ENCODE measurements at places on chromosomes 5 and 9.

GRCh38 chr5:146428658-146429057 lies 18.5 kb upstream of the TCERG1 start:
- no peak for DNase-seq

GRCh38 chr5:150987746-150988145 lies 32.6 kb upstream of the GPX3 start:
- no peak for DNase-seq

DNA sequence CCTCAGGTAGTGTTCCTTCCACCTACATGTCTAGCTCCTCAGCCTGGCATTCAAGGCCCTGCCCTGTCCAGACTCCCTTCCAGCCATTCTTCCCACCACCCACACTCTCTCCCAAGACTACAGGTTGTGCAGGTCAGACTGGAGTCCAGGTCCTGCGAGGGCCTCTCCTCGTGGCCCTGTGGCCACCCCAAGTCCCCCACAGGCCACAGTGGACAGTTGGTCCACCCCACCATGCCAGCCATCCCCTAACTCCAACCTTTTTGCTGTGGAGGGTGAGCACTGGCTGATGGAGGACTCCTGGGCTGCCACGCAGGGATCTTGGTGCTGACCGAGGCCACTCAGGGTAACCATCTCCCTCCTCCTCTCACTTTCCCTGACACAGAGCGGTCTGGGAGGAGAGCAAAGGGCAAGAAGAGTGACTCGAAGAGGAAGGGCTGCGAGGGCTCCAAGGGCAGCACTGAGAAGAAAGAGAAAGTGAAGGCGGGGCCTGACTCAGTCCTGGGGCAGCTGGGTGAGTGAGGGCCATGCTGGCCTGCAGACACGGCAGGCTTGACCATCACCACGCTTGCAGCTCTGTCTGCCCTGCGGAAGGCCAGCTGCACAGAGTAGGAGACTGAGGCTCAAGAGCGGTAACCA lies 51.0 kb downstream of the JADE2 start:
- DNase-seq = no peak

- DNase-seq = no peak
Measured at GRCh38 chr5:164540174-164540573, 1034.8 kb downstream of the MAT2B start.

GRCh38 chr5:55993013-55993412 lies 1.8 kb downstream of the IL6ST start:
- no peak for DNase-seq

DNA sequence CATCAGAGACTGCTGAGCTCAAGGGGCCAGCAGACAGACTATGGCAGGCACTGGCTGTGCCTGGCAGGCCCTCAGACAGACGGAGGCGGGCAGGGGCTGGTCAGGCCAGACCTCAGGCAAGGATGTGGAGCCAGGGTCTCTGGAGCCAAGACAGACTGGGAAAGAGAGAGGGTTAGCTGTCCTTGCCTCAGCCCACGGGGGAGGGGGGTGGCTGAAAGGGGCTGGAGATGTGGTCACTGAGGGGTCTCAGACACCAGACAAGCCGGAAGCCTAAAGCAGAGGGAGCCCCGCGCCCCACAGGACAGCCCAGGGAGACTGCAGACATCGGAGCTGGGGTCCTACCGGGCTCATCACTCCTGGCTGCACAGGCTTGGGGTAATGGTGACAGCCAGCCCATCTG lies 141.2 kb upstream of the FOXD4L5 start:
- no peak for DNase-seq

GRCh38 chr5:1521671-1522600 lies 1.8 kb downstream of the LPCAT1 start:
- DNase-seq = no peak

GRCh38 chr9:111399772-111400563 lies 69.9 kb upstream of the OR2K2 start:
- DNase-seq = no peak

DNA sequence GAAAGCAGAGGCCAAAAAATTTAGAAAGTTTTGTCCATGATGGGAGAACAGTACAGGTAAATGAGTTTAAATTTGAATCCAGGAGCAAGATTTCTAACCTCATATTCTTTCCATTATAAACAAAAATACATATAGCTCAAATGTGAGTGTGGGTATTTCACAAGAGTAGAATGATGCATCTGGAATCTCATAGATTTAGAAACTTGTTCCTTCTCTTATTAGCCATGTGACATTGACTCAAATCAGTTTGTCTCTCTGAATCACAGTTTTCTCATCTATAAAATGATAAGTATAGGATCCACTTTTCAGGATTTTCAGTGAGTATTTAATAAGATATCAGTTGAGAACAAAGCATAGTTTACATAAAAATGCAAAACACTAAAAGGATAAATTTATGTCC lies 436.3 kb upstream of the PAPPA start:
- DNase-seq = no peak

DNA sequence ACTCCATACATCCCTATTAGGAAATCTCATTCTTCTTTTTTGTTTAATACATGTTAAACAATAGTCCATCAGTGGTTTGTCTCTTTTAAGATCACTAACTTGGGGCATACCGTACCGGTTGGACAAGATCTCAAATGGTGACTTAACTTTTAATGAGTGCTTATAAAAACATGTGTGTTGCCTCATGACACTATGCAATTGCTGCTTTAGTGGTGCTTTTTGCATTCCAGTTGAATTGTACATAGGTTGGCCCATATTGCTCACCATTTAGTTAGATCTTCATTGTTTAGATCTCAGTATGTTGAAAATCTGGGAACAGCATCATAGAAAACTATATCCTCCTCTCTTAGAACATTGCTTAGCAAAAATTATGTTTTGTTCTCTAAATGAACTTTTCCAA lies 17.8 kb downstream of the C9orf85 start:
- no peak for DNase-seq

GRCh38 chr9:99819856-99820684 lies 1.6 kb upstream of the NR4A3 start:
- DNase-seq = peak; percentile 82

- no peak for DNase-seq
Measured at GRCh38 chr9:23830929-23831730, 5.1 kb upstream of the ELAVL2 start.

DNA sequence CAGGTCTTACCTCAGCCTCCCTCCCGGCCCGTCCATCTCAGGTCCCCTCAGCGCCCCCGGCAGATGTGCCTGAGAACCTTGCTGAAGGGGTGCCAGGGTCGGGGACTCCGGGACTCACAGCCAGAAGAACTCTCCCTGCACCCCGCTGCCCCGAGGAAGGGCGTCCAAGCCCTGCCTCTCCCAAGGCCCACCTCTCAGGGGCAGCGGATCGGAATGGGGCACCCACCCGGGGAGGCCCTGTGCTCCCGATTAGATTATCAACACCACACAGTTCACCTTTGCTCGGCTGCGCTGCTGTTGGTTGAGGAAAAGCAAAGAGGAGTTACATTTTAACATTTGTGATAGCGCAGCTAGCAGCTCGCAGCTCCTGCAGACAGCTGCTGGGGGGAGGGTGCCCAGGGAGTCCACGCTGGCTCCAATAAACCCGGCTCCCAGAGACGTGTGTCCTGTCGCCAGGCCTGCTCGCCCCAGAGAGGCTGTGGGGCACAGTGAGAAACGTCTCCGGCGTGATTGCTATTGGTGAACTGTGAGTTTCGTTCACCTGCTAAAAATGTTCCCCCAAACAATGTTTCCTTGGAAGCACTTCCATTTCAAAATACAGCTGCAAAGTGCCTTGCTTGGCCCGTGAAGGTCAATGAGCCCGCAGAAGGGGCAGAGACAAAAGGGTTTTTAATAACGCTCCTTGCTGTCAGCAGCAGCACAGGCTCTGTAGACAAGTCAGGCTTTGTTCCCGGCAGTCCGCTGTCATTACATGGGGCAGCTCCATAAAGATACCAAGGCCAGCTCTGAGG lies 18.6 kb upstream of the SLC6A19 start:
- no peak for DNase-seq

DNA sequence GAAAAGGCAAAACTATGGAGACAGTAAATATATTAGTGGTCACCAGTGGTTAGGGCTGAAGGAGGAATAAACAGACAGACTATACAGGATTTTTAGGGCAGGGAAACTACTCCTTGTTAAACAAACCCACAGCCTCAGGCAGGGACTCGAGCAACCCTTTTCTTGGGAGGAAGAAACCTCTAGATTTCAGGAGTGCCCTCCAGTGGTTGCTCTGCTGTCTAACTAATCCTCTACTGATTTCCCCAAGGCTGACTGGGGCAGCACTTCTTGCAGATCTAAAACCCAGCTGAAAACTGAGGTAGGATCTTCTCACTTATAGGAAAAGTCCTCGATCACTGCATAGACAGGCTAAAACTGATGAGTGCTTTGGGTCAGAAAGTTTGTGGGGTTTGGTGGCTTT lies 176.8 kb downstream of the ISOC1 start:
- DNase-seq = no peak

DNA sequence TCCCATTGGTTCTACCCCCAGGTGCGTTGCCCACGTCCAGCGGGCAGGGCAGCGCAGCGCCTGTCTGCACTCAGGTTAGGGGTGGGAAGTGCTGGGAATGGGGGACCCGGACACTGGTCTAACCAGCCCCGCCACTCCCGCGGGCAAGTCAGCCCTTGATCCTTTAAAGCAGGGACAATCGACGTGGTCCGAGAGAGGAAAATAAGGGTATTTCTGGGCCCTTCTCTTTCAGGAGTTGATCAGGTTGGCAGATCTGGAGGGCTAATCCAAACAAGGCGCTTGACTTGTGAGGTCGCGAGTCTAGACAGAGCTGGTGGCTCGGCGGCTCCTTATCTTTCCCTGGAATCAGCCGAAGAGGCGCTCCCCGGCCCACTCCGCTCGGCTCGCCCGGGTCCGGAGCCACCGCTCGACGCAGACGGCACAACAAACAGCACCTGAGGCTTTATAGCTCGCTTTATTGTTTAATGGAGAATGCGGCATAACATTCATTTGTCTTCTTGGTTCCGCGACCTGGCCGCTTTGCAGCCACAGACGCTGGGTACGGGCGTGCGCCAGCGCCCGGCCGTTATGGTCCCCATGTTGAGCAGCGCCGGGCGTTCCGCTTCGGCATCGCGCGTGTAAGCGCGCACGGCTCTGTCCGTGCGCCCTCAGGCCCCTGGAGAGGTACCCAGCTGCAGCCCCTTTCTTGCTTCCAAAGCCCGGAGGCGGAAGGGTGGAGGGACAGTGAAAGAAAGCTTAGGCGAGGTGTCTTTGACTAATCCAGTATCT lies 15.8 kb downstream of the ISL1 start:
- no peak for DNase-seq

GRCh38 chr5:51846015-51846414 lies 462.8 kb downstream of the ISL1 start:
- DNase-seq = no peak

- DNase-seq = no peak
Measured at GRCh38 chr5:159056201-159056600, 43.5 kb downstream of the EBF1 start.

- no peak for DNase-seq
Measured at GRCh38 chr5:65822710-65823109, 100.7 kb downstream of the NLN start.

GRCh38 chr9:16901590-16901989 lies 31.1 kb upstream of the BNC2 start:
- no peak for DNase-seq

DNA sequence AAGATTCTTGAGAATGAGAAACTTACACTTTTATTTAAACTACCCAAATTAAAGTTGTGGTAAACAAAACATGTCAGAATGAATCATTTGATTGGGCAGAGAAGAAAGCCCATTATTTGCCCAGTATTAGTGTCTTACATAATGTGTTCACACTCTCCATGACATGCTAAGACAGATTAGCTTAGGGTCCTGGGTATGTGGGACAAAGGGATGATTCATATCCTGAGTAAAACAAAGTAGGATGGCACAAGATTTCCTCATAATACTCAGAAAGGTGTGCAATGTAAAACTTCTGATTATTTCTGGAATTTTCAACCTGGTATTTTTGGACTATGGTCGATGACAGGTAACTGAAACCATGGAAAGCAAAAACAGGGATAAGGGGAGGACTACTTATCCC lies 183.9 kb upstream of the POU5F2 start:
- no peak for DNase-seq

All from activated T-cell treated with anti-CD3 and anti-CD28 coated beads for 4 hours (primary cell).